ENCODE measurements at places on chromosomes 5 and 9.

GRCh38 chr5:55327281-55327680, 19.5 kb downstream of the MTREX start:
- no peak for DNase-seq

DNA sequence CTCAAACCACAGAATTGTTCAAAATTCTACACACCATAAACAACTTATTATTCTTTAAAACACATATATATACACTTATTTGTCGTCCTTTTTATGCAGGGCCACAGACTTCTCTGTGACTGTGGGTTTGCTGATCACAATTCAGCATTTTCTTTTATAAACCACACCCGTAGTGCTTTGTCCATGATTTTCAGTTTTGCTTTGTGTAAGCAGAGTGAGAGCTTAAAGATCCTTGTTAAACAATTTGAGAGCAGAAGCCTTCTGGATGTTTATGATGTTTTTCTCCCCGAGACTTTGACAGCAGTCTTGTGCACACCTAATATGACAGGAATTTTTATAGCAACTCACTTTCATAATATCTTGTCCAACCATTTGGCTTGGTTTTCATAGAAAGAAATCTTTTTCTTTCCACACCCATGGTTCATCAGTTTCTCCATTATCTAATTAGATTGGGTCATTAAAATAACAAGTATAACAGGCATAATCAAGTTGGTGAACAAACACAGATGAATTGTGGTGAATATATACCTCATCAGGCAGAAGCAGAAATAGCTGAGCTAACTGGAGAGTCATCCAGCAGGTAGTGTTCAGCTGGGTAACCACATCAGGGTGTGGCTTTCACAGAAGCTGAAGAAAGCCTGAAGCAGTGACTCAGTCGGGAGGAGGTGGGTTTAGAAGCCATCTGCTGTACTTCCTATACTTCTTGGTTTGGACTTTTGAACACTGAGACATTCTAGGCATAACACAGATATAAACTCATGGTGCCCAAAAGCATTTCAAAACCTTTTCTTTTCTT, 232.8 kb downstream of the DOCK8 start:
- DNase-seq, result peak; percentile 38

GRCh38 chr9:110058304-110058953, 149.5 kb downstream of the C9orf152 start:
- DNase-seq, result no peak

DNA sequence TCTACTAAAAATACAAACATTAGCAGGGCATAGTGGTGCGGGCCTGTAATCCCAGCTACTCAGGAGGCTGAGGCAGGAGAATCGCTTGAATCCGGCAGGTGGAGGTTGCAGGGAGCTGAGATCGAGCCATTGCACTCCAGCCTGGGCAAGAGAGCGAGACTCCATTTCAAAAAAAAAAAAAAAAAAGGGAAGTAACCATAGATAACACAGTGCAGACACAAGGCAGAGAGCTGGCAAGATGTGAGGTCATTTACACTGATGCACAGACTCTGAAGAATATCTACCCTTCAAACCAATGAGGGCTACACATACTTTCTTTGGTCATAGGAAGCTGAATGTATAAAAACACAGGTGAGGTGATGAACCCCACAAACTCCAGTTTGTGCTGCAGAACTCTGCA, 131.9 kb downstream of the DCP2 start:
- no peak for DNase-seq

GRCh38 chr5:97627272-97627671, 444.2 kb upstream of the RIOK2 start:
- no peak for DNase-seq

- no peak for DNase-seq
These were observed 71.5 kb downstream of the MRPS27 start for GRCh38 chr5:72248410-72248981.

GRCh38 chr5:94467346-94467953, 151.0 kb downstream of the KIAA0825 start:
- no peak for DNase-seq

- DNase-seq, result no peak
These were observed 116.5 kb downstream of the SNX18 start for GRCh38 chr5:54634089-54634488.

All from stimulated activated CD8-positive, alpha-beta memory T cell treated with anti-CD3 and anti-CD28 coated beads, Interleukin-2, amount 100 ng/mL, for 1 hour (primary cell).